Erythroblast (primary cell): ENCODE measurements at places on chromosomes 4 and X.

DNA sequence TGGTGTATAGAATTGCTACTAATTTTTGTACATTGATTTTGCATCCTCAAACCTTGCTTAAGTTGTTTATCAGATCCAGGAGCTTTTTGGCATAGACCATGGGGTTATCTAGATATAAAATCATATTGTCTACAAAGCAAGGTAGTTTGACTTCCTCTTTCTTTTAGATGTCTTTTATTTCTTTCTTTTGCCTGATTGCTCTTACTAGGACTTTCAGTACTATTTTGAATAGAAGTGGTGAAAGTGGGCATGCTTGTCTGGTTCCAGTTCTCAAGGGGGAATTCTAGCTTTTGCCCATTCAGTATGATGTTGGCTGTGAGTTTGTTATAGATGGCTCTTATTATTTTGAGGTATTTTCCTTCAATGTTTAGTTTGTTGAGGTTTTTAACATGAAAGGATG lies 187.9 kb upstream of the LCORL start:
- DNase-seq, result no peak

- DNase-seq, result no peak
Measured at GRCh38 chrX:134533952-134534351, 74.0 kb downstream of the HPRT1 start.

DNA sequence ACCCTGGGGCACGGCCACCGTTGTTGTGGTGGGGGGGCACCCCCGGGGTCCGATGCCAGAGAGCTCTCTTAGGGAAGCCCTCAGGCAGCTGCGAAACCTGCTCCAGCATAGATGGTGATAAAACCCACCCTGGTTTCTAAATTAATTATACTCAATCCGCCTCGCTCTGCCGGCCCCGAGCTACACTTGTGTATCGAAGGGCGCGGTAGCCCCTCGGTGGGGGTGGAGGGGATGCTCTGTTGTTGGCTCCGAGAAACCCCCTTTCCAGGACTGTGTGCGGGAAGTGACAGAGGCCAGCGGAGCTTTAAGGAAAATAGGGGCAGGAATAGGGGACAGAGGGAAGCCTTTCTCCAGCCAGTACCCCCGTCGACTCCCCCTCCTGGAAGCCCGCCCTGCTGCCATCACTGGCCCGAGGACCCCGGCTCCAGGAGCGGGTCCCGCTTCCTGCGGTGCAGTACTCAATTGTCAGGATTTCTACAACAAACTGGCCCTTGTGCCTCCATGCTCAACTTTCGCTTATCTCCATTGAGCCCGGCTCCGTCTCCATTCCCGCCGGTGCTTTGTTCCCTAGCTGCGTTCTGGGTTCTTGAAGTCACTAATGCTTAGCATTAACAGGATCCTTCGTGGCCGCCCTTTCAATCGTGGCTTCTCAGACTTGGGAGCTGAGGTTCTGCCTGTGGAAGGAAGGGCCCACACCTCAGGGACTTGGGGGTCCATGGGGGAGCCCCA lies 408.2 kb downstream of the BCOR start:
- DNase-seq, result peak; percentile 1

DNA sequence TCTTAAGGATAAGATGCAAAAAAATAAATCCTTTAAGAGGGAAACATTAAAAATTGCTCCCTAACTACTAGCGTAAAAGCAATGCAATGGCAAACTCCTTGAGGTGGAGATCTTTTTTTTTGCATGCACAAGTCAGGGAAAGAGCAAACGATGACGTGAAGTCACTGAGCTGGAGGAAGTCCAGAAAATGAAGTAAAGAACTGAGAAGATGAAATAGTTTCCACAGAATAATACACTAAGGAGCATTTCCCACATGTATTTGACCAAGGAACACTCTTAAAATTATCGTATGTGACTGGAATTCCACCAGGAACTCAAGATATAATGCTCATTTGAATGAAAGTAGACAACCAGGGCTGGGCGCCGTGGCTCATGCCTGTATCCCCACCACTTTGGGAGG lies 21.0 kb upstream of the DOCK11 start:
- DNase-seq, result no peak

DNA sequence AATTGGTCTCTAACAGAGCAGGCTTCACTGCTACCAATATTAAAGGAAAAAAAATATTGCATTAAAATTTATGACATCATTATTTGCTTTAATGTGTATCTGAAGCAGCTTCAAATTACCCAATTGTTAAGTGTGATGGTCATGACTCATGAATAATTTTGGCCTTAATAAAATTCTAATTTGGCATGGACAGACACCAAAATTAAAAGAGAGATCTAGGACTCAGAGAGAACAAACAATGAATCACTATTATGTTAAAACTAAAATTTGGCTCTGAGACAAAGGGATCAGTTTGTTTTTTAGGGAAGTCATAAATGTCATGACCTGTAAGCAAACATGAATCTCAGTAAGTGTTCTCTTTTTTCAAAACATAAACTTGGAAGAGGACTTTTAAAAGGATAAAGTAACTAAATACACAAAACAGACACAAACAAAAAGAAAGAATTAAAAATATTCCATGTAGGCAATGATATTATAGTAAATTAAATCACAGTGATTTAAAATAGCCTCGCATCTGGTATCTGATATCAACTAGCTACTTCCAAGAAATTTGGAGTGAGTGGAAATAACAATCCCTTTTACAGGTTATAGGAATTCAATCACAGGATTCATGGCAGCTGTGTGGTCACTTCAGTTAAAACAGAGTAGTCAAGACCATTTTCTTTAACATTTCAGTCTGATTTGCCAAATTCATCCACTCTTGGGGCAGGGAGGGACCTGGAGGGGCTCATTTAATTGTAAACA lies 11.6 kb downstream of the VEGFC start:
- DNase-seq, result no peak

DNA sequence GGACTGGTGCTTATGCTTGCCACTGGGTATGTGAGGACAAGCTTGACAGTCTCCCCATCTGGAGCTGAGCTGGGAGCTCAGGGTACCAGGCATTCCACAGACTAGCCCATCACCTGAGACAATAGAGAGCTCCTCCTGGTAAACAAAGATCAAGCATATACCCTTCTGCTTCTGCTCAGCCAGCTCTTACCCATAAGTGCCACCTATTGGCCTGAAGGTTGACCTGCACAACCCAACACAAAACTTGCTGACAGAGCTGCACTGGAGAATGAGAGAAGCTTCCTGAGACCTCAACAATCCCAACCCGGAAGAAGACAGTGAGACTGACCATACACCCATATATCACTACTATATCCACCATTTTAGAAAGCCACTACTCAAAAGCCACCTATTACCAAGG lies 1049.2 kb upstream of the INTU start:
- peak; percentile 4 for DNase-seq

GRCh38 chr4:106422766-106423165 lies 54.2 kb upstream of the GIMD1 start:
- DNase-seq, result no peak

GRCh38 chrX:1466971-1467561 lies 14.4 kb upstream of the ASMTL start:
- DNase-seq, result no peak

DNA sequence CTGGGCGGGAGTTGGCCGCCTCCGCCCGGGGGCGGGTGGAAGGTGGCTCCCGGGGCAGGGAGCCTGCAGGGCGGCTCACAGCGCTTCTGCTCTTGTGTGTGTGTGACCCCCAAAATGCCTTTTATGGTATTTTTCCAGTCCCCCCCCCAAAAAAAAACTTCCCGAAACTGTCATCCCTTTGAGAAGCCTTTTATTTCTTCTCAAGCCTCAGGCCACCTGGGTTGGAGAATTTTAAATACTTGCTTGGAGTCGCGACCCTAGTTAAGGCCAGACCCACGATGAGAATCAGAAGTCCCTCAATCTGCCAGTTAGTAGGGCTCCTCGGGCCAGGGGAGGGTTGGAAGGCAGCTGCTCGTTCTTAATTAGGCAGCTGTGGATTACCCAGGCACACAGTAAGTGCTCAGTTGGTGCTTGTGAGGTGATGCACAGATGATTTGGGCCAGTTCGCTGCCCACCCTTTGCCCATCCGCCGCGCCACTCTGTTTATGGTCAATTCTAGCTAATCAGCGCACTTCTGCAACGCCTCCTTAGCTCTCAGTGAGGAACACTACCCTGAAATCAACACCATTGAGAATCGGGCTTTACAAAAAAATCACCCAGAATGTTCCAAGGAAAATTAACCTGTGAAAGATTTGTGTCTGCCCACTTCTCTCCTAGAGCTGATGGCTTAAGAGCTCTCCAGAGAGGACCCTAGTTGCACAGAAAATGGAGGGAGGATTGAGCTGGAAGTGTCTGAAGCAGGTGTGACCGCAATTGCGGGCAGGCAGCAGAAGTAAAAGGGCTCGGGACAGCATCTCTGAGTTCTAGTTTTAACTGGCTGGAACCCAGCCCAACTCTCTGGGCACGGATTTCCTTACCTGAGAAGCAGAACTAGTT lies 648 bp upstream of the SCD5 start:
- DNase-seq, result no peak

DNA sequence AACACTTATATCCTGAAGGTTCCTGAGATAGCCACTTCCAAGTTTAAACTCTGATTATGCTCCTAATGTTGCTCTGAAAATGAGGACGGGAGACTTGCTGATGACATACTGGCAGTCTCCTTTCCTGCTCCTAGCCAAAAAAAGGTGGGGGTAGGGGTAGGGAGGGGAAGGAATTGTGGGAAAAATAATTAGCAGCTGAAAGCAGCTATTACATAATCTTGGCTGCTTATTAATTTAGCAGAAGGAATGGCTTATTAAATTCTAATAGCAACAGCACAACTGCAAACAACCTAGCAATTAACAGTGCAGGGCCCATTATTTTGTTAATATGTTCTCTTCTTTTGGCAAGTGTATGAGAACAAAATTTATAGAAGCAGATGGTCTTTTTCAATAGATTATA lies 2.0 kb upstream of the AP1S2 start:
- no peak for DNase-seq

- no peak for DNase-seq
Measured at GRCh38 chr4:22473268-22473667, 42.6 kb downstream of the ADGRA3 start.

DNA sequence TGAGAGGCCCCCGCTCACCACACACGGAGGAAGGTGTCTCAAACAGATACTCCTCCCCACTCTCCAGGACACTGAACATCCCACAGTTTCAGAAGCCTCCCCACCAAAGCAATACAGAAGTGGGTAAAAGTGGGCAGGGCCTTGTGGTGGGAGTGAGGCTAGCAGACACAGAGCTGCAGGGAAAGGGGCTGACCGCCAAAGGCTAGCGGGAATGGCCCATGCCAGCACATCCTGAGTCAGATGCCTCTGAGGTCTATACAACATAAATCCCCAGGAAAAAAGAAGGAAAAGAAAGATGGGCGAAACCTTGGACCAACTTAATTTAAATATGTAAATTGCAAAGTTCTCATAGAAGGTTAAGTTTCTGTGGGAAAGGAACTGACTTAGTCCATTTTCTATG lies 21.9 kb upstream of the ARHGAP10 start:
- DNase-seq, result no peak

DNA sequence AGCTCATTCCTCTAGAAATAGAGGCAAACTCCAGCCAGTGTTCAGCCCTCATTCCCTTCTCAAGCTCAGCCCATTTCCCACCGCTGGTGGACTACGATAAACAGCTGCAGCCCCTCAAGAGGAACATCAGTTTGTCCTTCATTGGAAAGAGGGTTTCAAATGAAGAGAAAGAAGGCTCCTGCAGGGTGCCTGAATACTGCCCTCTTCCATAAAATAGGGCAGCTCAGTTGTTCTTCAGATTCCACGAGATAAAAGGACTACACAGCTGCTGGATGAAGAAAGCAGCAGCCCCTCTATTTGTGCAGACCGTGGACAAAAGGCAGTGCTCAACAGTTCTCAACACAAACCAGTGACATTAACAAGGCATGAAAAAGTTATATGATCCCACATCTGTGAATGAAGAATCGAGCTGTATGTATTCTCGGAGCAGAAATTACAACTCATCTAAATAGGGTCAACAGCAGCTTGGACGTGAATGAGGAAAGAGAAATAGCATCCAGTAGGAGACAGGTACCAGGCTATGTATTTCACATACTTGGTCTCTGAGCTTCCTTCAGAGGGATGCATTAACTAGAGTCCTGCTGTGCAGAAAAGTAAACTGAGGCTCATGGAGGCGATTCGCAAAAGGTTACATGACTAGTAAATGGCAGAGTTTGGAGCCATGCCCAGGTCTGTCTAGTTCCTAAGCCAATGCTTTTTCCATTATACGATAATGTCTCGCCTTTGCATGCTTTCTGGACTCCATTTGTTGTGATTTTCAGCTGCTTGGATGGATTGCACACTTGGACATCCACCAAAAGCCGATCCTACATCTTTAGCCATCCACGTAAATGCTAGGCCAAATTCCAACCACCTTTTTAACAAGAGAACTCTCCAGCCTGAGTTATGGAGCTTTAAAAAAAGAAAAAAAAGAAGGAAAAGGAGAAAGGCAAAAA lies 301.2 kb upstream of the PPARGC1A start:
- no peak for DNase-seq

GRCh38 chr4:52894443-52894842 lies 32.3 kb downstream of the RASL11B start:
- DNase-seq, result no peak

DNA sequence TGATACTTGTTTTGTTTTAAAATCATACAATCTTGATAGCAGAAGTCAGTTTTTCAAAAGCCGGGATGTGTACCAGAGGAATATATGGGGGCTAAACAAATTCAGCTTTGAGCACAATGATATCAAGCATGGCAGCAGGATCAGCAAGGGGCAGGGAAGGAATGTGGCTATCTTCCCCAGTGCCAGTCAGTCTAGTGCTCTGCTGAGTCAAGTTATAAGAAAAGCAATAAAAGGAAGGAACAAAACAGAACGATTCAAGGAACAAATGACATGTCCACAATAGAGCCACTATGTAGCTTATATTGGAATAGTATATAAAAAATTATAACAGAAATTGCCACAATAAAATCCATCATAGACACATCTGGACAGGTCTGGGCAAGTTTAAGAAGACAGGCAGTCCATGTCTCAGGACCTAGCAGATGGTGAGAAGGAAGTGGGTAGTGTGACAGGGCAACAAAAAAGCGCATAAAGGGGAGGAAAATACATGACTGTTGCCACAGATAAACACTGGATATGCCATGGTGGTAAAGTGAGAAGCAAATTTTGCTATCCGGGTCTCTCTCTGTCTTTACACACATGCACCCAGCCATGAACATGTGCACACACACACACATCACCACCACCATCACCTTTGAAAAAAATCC lies 518.2 kb upstream of the HTR2C start:
- DNase-seq, result peak; percentile 1

GRCh38 chrX:147848543-147849443 lies 62.9 kb upstream of the FMR1 start:
- DNase-seq, result no peak

GRCh38 chr4:76639288-76639687 lies 204.3 kb downstream of the SHROOM3 start:
- DNase-seq, result no peak
